ENCODE measurements at places on chromosomes 1 and 21. TPM values are rescaled to one million over a fixed set of nuclear protein-coding genes. Genes with fewer than 3 reads are reported as not detected.

LIX1L gene
- 26.2 TPM for polyA plus RNA-seq

OR2T1 gene
- polyA plus RNA-seq: not detected

OR2L3 gene
- not detected for polyA plus RNA-seq

RYR2 gene
- 1.4 TPM for polyA plus RNA-seq

KIAA1614 gene
- 6.3 TPM for polyA plus RNA-seq

Measured in right renal cortex interstitium (tissue), 3 donors.